ENCODE measurements at places on chromosomes 4 and X.

GRCh38 chr4:111979921-111980320 is 165.3 kb upstream of the FAM241A start:
- no peak for DNase-seq

DNA sequence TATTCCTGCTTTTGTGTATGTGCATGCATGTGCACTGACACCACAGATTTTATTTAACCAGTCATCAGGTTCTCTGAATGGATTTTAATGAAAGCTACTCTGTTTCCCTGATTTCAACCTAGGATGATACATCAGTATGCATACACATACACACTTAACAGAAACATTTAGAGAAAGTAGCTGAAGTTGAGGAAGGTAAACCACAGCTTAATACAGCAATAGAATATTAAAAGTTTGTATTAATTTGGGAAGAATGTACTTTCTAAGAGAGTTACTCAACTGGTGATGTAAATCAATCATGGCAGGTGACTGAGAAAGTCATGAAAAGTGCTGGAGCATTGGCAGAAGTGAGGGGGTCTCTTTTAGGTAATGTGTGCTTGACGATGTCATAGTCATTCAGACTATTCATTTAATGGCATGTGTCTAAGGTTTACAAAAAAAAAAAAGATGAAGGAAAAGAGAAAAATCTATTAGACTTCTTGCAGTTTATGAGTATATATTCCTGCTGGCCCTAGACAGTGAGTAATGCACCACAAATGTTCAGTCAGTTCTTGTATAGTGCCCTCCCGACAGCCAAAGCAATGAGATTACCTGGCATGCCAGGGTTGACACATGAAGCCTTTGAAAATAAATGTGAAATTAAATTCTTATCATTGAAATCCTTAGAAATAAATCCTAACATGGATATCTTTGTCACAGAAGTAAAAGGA is 187.6 kb downstream of the RAPGEF2 start:
- DNase-seq: no peak

- no peak for DNase-seq
These were observed 24.0 kb downstream of the RBMX start for GRCh38 chrX:136856551-136856950.

GRCh38 chr4:144710526-144710912 is 64.6 kb downstream of the HHIP start:
- DNase-seq: no peak

DNA sequence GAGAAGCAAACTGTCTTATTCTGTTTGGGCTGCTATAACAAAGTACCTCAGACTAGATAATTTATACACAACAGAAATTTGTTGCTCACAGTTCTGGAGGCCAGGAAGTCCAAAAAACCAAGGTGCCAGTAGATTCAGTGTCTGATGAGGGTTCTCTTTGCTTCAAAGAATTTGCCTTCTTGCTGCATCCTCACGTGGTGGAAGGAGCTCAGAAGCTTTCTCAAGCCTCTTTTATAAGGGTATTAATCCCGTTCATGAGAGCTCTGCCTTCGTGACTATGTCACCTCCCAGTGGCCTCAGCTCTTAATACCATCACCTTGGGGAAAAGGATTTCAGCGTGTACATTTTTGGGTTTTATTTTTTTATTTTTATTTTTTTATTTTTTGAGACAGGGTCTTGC is 20.1 kb downstream of the CA5B start:
- DNase-seq: no peak

DNA sequence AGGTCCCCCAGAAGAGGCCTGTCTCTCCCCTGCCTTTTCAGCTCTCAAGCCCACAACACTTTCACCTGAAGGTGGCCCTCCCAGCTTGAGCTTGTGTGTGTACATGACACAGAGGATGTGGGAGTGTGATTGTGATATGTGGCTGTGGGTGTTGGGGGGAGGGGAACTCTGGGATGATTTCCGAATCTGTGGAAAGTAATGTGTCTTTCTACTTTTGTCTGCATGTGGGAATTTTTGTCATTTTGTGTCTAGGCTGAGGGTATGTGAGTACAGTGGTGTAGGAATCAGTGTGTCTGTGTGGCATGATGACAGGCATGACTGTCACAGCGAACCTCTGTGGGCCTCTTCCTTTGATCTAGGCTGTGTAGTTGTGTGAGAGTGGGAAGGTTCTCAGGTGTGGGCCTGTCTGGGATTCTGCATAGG is 6.4 kb downstream of the SYP start:
- no peak for DNase-seq

GRCh38 chrX:63128509-63128908 is 222.6 kb downstream of the SPIN4 start:
- DNase-seq: peak; percentile 5

GRCh38 chrX:110216027-110216426 is 101.9 kb downstream of the AMMECR1 start:
- DNase-seq: no peak

- DNase-seq: no peak
These were observed 134.8 kb upstream of the PPARGC1A start for GRCh38 chr4:24024605-24025004.

DNA sequence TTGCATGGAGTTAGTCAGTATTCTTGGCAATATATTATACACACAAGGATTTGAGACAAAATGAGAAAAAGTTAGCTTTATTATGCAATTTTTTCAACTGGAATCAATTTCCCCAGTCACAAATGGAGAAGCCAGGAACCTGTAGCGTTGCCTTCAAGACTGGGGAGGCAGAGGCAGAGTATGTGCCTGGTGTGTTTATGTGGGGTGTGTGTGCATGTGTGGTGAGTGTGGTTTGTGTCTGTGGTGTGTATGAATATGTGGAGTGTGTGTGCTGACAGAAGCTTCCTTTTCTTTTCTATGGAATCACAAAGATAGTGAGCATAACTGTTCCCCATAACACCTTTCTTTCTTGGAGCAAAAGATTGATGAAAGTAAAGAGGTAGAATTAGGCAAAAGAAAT is 37.0 kb downstream of the TNIP3 start:
- DNase-seq: no peak

DNA sequence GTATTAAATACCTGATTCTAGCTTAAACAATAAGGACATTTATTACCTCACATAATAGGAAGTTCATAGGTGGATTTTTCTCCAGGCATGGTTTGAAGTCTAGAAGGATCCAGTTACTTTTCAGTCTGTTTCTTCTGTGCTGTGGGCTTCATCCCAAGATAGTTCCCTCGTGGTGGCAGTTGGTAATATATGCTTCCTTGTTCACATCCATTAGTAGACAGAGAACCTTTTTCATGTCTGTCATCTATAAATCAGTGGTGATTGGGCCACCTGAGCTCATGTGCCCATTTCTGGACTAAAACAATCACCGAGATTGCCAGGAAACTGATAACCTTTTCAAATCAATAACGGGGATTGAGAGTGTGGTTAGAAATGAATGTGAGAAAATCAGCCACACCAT is 97.7 kb downstream of the KDM6A start:
- DNase-seq: no peak

DNA sequence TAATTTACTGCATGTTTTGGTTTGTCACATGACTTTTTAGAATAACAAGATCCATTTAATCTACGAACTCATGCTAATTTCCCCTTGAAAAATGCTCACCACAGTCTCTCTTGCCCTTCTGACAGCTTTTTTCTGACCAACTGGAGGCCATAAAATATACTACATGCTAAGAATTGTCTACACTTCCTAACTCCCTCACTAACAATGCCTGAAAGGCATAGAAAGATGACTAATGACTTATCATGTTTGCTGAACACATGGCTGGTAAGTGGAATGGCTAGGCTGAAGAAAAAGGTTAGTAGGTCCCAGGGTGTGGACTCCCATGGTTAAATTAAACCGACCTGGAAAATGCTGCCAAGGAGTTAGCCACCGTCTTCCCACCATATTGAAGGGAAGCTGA is 309.9 kb downstream of the SPOCK3 start:
- DNase-seq: no peak

GRCh38 chr4:185570727-185571126 is 35.4 kb upstream of the PDLIM3 start:
- no peak for DNase-seq

DNA sequence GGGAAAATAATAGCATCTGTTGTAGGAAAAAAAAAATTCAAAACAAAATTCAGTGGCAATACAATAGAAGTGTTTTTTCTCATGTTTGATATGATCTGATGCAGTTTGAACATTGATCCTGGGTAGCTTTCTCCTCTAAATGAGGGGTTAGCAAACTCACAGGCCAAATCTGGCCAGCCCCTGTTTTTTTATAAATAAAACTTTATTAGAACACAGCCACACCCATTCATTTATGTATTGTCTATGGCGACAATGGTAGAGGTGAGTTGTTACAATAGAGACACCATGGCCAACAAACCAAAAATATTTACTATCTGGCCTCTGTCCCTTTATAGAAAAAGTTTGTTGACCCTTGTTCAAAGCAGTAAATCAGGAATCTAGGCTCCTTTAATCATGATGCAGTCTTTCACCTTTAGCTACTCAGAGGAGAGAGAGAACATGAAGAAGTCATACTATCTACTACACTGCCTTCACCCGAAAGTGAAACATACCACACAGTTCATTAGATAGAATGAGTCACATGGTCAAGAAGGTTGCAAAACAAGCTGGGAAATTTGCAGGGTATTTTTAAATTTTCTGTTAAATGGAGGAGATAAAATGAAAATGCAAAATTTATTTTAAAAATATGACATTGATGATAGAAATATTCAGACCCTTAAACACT is 186.6 kb upstream of the MAOA start:
- no peak for DNase-seq

DNA sequence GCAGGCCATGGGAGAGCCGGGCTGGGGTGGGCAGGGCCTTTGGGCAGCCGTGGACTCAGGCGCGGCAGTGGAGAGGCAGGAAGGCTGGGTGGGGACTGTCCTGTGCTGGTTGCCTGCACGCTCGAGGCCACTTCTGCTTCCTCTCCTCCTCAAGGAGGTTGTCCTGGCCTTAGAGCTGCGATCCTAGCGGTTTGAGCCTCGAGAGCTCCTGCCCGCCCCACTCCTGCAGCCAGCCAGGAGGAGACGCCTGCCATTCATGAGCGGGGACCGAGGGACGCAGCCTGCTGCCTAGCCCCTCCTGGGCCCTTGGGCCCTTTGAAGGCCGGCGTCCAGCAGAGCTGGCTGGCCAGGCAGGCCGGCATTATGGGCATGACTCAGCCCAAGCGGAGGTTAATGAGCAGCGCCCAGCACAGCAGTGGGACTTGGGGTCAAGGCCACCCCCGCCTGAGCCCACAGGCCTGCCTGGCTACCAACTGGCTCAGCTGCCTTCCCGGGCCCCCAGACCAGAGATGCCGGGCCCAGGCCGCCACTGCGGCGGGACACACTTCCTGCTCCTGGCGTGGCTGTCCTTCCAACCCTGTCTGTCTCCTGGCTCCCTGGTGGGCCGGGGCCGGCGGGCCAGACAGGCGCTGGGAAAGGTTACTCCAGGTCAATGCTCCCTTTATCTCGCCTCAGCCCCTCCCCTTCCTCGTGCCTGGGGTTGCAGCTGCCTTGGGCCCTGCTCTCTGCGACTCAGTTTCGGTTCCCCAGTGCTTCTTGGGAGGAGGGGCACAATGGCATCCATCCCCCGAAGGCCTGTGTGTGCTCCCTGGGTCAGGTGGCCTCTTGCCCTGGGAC is 1.8 kb downstream of the ABCD1 start:
- peak; percentile 50 for DNase-seq

GRCh38 chr4:15735536-15735935 is 32.7 kb downstream of the BST1 start:
- DNase-seq: no peak

GRCh38 chrX:123088331-123088730 is 95.7 kb upstream of the GRIA3 start:
- DNase-seq: peak; percentile 8

DNA sequence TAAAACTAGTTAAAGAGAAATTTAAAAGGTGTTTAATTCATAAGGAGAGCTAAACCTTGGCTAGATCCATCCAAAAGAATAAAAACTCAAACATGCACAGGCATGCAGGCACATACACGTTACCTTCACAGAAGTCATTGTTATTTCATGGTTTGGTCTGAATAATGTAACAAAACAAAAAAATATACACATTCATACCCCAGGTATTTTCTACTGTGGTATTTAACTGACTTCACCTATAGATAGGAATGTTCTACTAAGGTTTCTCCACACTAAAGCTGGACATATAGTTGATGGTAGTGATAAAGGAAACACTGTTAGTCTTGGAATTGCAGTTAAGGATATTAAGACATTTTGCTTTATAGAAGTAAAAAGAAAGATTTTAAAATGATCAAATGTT is 283.6 kb upstream of the PCDH10 start:
- DNase-seq: no peak

DNA sequence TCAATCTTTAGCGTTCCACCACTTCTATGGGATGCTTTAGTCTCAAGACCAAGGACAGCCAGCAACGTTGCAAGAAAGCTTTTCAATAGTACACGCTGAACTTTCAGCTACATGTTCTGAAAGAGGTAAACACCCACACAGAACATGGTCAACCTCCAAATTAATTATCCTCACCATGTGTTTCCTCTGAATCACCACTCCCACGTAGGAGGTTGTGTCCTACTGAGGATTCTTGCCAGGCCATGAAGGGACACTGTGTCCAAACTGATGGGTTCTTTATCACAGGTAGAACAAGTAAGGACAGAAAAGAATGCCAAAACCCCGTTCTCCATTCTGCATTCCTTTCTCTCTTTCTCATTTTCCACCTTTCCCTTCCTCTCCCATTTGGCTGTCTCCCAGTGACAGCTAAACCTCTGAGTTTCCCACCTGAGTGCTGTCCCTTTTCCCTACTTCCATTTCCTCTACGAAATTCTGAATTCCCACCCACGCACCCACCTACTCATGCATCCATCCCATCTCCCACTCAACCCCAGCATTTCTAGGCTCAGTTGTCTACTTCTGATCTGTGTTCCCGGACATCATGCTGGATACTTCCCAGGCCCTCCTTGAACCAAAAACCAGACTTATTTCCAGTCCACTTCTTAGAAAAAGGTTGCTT is 29.0 kb upstream of the GPM6B start:
- DNase-seq: no peak

DNA sequence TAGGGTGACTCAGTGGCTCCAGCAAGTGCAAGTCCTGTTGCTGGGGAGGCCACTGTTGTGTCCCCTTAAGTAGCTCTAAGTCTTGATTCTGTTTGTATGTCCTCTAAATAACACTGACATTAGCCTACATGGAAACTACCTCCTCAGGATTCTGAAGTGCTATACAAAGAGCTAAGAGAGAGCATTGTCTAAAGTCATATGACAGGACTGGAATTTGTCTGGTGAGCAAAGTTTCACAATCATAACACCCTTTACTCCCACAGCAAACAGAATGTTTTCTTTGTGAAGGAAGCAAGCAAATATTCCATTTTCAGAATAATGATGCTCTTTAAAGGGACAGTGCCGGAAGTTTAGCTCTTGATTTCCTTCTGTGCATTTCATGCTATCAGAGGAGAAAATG is 23.4 kb upstream of the CT47A1 start:
- no peak for DNase-seq

- DNase-seq: peak; percentile 68
These were observed 85.9 kb downstream of the GATB start for GRCh38 chr4:151674804-151675391.

- DNase-seq: no peak
These were observed 127.3 kb upstream of the AMOT start for GRCh38 chrX:112967903-112968302.

GRCh38 chrX:100477467-100477866 is 67.4 kb upstream of the PCDH19 start:
- no peak for DNase-seq

All from AG20443 (cell line).